ENCODE measurements at places on chromosomes 4 and X.

DNA sequence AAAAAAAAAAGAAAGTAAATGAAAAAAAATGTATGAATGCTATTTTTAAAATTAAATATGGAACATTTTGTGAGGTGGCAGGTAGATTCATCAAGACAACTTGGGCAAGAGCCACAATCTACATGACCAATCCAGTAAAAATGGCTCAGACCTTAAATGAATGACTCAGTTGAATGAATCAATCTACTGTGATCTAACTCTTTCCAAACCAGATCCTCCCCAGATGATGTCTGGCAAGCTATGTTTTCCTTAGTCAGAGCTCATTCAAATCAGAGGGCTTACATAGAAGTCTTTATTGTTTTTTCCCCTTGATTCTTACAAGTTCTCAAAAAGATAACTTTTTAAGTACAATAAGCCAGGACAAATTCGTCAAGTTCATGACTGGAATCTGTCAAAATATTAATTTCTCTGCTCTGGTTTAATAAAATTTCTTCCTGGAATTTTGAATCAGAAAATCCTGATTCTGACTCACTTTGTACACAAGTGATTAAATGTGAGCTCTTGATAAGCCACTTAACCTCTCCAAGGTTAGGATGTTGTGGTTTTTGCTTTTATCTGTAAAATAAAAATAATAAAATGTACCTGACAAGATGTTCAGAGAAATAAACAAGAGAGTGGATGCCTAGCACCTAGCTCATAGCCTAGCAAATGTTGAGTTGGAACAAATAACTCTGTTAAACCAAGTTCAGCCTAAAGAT is 105.6 kb upstream of the SMIM31 start:
- DNase-seq = no peak

GRCh38 chr4:77538144-77538543 is 67.5 kb upstream of the CXCL13 start:
- no peak for DNase-seq

DNA sequence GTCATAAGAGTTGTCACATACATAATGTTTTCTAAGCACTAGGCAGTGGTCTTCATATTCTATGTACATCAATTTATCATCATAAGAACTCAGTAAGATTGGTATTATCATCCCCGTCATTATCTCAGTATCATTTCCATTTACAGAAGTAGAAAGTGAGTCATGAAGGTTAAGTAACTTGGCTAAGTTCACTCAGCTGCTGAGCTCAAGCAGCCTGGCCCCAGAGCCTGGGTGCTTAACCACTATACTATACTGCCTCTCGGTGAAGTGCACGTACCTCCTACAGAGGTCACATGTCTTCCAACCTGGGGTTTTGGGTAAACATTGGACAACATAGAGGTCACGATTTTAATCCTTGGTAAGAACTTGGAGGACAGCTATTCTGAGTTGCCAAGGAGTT is 161.5 kb upstream of the GATB start:
- no peak for DNase-seq

DNA sequence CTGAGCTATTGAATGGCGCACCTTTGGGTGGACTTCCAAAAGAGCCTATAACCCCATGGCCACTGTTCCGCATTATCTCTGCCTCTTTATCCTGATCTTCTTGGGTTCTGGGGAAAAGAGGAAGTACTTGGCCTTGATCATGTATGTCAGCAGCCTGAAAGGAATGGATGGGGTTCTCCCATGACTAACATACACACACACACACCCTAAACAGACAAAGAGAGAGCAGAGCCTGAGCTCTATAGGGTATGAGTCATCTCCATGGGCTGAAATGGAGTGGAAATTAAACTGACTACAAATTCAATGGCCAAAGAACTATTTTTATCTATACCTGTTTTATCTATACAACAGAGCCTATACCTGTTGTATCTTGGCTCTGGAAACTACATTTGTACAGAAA is 141.5 kb upstream of the MTMR8 start:
- DNase-seq = no peak

- DNase-seq = no peak
Observed at GRCh38 chr4:143599827-143600226, 86.3 kb downstream of the SMARCA5 start.

DNA sequence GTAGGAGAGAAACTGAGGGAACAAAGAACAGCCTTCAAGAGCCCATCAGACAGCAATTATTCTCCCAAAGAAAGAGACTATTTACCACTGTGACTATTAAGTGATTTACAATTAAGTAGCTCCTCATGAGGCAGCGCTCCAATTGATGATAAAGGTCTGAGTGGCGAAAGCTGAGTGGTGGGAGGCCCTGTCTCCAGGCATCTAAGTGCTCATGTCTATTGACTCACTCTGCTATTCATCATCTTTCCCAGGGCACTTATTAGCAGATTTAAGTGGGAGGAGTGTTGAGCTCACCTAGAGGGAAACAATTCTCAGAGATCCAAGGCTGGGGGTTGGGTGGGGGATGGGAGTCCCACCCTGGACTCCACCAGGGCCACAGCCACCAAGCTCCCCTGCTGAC is 23.3 kb downstream of the AMER1 start:
- no peak for DNase-seq

DNA sequence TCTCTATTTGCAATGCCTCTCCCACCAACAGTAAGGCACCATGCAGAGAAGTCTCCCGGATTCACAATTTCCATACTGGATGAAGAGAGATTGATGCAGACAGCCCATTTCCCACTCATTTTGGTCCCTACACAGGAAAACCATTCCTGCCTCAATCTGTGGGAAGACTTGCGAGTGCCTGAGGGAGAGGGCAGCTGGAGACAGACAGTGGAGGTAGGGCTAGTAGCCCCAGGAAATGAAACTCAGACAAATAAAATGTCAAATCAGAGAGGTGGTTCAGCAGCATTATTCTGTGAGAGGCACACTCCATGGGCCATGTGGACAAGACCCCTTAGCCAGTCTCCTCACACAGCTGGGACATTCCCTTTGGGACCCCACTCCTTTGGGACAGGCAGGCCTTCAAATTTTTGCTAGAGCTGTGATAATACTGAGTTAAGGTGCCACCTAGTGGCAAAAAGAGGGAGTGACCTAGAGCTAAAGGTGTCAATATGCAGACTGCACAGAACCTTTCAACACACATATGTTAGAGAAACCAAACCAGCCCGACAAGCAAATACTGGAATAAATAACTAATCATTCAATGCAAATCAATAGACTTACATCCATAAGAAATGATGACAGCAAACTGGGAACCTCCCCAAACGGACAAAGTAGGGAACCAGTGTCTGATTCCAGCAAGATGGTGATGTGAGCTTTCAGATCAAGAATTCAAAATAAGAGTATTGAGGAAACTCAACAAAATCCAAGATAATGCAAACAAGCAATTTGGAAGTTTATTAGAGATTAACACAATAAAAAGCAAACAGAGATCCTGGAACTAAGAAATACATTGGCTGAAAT is 1865.3 kb upstream of the AGA start:
- DNase-seq = no peak

- DNase-seq = no peak
Observed at GRCh38 chrX:40805404-40805803, 70.1 kb upstream of the MED14 start.

GRCh38 chr4:24645765-24646550 is 61.6 kb upstream of the DHX15 start:
- no peak for DNase-seq

DNA sequence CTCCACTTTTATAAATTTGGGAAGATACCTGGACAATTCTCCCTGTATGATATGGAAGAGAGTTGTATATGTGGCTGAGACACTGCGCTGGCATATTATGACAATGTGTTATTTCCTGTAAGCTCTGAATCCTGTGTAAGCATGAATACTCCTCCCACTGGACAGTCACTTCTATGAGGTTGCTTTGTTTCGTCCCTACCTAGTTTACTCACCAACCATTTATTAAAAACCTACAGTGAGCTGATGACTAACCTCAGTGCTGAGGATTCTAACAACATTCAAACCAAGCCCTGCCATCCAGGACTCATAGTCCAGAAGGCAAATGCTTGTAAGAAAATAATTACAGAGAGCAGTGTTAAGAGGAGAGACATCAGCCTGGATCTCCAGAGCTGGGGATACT is 1632.9 kb upstream of the TENM3 start:
- no peak for DNase-seq

GRCh38 chr4:6616087-6616995 is 24.1 kb upstream of the MRFAP1 start:
- DNase-seq = no peak

DNA sequence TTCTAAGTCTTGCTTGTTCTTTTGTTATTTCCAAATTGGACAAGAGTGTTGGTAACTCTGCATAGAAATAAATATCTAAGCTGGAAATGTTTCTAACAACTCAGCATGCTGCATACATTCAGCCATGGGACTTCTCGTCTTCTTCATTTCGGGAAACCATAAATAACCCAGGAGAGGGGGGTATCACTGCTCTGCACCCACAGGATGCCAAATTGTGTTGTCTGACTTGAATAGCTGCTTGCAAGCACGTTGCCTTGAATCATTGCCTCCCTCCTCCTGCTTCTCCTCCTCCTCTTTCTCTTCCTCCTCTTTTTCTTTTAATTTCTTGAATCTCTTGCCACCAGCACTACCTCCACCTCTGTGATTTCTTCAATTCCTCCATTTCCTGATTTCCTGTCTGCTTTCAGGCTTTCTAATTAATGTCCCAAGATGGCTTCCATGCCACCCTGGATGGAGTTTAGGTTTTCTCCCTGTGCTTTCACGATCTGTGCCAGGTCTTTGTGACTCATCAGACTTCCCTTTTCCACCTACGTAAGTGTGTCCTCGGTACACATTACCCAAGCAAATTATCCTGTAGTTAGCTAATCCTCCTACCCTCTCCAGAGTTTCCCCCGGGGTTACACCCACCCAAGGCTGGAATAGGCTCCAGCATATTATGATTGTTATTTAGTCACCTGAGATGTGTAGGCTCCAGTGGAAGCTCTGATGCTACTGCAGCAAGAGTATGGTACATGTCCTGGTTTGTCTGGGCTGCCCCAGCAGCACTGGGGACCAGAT is 122.6 kb upstream of the VCX3B start:
- no peak for DNase-seq

DNA sequence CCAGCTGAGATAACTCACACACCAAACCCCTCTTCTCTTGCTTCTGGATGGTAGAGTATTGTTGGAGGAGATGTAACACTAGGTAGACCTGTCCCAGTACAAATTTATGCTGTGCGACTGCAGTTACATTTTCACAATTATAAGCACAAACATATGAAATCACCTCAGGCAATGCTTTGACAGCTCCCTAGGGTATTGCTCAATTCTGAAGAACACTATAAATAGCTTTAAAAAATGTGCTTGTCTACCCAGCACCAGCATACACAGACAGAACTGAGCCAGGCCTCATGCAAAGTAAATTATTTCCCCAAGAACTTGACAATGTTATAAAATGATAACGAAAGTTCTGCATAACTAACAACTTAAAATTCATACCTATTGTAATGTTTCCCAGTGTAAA is 1999.1 kb upstream of the ADGRL3 start:
- no peak for DNase-seq

DNA sequence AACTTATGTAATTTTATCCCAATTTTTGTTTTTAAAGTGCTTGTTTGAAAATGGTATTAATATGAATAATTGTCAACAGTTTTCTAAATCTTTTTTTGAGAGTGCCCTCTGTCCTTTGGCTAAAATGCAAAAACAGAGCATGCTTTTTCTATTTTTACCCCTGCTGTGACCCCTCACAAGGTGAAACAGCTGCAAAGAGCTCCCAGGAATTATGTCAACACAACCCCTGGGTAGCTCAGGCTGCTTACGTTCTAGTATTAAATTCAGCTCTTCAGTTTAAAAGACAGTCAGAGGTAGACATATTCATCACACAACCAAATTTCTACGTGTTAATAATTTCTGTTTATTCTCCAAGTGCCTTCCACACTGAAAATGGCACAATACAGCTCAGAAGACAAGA is 367.5 kb downstream of the PRDM5 start:
- no peak for DNase-seq

All from GM06990 (cell line).